ENCODE measurements at places on chromosomes 3 and 15.

DNA sequence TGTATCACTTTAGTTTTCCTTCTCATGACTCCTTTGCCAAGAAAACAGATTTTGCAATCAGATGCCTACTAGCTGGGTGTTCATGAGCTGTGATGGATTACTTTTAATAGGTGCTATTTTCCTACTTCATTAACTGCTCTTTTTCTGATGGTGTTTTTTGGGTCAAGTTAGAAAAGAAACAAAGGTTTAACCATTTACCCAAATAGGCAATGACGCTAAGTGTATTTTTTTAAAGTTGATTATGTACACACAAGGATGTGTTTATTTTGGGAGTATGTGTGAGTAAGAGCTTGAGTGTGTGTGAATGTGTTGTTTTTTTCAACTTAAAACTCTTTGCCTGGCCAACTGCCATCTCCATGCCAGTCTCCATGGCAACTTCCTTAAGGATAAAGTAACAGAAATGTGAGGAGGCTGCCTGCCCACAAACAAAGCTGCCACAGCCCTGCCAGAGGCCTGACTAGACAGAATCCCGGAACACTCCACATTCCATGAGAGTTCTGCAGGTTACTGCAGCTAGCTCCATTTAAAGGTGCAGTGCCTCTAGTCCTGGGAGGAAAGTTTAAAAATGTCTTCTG lies 215.6 kb upstream of the RBMS3 start:
- DNase-seq: no peak

- no peak for DNase-seq
Observed at GRCh38 chr3:51099794-51100535, 285.1 kb upstream of the MANF start.

DNA sequence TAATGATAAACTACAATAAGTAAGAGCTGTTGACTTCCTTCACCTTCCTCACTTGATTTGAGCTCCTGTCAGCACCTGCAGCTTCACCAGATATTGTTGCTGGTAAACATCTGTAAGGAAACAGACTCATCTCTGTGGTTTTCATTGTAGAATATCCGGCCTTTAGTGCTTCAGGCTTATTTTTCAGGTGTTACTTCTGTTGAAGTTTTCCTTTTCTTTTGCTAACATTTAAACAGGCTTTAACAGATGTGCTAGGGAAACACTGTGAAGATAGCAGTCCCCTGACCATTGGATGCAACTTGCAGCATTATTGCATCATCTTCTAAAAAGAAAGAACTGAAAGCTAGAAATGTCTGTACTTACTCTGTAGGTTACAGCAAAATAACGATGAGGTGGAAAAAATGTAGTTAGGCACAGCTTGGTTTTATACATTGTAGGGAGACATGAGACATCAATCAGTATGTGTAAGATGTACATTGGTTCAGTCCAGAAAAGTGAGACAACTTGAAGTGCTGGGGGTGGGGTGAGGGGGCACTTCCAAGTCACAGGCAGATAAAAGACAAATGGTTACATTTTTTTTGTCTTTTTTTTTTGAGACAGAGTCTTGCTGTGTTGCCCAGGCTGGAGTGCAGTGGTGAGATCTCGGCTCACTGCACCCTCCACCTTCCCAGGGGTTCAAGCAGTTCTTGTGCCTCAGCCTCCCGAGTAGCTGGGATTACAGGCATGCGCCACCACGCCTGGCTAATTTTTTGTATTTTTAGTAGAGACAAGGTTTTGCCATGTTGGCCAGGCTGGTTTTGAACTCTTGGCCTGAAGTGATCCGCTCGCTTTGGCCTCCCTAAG lies 10.2 kb downstream of the EDEM1 start:
- no peak for DNase-seq

GRCh38 chr3:40829876-40830275 lies 305.1 kb downstream of the ZNF621 start:
- DNase-seq: no peak

DNA sequence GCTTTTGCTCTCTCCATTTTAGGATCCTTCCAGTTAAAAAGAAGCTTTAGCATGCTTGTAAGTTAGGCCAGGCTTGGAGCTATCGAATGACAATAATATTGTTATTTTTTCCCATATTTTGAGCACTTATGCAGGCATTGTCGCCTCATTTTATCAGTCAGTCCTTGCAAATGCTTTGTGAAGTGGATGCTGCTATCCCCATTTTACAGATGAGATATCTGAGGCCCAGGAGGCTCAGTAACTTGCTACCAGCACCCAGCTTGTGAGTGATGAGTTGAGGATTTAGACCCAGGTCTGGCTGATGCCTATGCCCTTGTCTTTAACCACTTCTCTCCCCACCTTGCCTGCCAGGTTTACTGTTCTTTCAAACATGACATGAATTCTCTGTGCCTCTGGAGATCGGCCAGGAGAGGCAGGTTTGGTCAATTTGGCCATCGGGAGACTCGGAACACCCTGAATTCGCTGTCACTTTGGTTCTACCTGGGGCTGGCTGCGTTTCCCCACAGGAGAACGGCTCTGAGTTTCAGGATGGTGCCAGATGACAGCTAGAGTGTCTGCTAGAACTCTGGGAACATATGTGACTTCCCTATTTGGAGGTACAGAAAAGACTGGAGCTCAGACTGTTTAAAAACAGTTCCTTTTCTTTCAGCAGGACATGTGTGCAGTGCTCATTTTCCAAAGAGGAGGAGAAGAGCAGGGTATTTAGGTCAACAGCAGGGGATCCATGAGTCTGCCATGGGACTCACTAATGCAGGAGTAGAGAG lies 25.5 kb upstream of the ZNF710 start:
- DNase-seq: no peak

DNA sequence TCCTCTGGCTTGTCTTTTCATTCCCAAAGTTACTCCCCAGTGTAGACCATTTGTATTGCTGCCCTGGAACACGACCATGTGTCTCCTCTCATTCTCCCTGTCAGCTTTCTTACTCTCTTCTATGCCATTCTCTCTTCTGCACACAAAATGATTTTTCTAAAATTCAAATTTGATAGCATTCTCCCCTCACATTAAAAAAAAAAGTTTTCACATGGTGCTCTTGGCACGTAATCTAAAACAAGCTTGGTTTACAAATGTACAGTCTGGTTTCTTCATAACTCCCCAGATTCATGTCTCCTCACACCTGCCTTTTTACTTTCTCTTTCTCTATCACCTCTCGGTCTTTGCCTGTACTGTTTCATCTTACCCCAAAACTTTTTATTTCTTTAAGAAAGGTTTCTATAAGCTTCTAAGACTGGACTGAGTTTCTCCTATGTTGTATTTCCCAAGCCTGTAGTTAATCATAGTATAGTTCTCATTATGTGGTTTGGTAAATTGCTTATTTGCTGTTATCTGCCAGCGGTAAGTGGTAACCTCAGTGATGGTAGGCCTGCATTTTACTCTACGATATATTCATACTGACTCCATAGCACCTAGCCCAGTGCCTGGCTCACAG lies 31.2 kb downstream of the BCHE start:
- DNase-seq: no peak

GRCh38 chr3:112856537-112856936 lies 9.9 kb upstream of the CD200R1L start:
- no peak for DNase-seq

- no peak for DNase-seq
Observed at GRCh38 chr15:51647128-51647562, 24.6 kb upstream of the DMXL2 start.

- DNase-seq: no peak
Observed at GRCh38 chr3:24069045-24069444, 124.0 kb downstream of the NR1D2 start.

GRCh38 chr3:197426121-197426566 lies 127.7 kb upstream of the DLG1 start:
- DNase-seq: no peak

- no peak for DNase-seq
Observed at GRCh38 chr3:14480207-14481017, 59.7 kb downstream of the GRIP2 start.

DNA sequence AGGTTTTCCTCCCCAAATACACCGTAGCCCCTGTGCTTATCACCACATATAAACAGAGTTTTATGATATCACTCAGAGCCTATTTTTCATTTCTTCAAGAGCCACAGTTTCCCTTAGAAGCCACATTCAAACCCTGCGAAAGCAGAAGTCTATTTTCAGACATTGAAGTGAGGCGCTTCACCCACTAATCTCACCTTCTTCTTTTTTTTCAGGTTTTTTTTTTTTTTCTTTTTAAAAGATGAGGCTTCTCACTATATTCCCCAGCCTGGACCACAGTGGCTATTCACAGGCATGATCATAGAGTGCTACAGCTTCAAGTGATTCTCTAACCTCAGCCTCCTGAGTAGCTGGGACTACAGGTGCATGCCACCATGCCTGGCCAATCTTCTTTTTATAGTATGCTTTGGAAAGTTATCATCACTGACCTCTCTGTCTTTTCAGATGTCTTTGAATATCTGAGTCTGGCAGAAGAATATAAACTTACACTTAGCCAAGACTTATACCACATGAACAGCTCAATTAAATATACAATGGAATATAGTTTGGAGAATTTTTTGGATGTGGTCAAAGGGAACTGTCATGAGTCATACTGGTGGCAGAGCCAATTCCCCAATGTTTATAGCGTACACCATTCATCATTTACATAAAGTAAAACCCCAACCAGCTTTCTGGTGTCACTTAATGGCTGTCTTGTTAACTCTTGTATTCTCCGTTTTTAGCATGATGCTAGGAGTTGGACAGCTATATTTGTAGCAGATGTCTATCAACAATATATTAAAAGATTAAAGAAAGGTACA lies 59.7 kb upstream of the CCDC50 start:
- DNase-seq: no peak

- no peak for DNase-seq
Observed at GRCh38 chr3:174438501-174439145, 420.5 kb upstream of the NAALADL2 start.

DNA sequence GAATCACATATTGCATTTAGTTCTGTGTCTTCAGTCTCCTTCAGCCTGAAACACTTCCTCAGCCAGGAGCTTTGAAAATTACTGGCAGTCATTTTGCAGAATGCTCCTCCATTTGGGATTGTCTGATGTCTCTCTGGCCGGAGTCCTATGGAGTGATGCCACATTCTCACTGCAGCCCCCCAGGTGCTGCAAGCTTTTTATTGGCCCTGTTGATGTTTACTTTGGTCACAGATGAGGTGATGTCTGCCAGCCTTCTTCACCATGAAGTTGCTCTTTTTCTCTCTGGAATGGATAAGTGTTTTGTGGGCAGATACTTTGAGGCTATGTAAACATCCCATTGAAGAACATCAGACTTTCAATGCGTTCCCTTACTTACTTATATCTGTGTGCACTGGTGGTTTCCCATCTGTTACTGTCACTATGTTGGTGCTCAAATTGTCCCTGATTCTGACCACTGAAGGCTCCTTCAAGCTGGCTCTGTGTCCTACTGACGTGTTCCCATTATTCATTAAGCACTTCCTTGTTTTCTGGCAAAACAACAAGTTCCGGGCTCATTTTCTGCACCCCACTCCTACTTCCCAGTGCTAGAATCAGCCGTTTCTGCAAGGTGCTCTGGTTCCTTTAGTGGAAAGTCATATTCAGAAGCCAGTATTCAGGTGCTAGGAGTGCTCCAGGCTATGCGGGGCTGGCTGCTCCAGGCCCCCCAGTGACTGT lies 1.4 kb upstream of the CLEC3B start:
- DNase-seq: no peak

Data from activated CD8-positive, alpha-beta memory T cell treated with anti-CD3 and anti-CD28 coated beads for 48 hours (primary cell).